Immature natural killer cell (primary cell): ENCODE measurements at places on chromosomes 4 and X.

- DNase-seq, result no peak
Observed at GRCh38 chrX:154655786-154656185, 2.4 kb upstream of the CTAG2 start.

GRCh38 chr4:122212880-122213279 lies 60.7 kb downstream of the BLTP1 start:
- DNase-seq, result peak; percentile 11

DNA sequence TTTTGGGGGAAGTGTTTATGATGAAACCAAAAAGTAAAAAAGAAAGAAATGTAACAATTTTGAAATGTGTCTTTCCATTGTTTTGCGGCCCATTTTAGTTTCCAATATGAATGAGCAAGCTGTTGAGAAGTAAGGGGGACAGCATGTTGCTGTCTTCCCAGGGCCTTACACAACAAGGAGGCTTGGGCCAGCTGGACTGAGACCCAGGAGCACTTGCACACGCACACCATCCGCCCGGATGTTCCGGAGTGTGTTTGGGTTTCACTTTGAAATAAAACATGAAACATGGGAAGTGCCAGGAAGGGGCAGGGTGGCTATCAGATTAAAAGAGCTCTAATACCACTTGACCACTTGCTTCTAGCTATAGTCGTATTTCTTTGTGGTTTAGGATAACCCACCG lies 144.4 kb downstream of the NHS start:
- DNase-seq, result no peak

GRCh38 chr4:69057620-69058409 lies 38.5 kb upstream of the UGT2B7 start:
- DNase-seq, result no peak

GRCh38 chr4:83605744-83606172 lies 69.8 kb downstream of the GPAT3 start:
- DNase-seq, result no peak

- DNase-seq, result no peak
Observed at GRCh38 chrX:14590216-14590615, 60.9 kb downstream of the GLRA2 start.

DNA sequence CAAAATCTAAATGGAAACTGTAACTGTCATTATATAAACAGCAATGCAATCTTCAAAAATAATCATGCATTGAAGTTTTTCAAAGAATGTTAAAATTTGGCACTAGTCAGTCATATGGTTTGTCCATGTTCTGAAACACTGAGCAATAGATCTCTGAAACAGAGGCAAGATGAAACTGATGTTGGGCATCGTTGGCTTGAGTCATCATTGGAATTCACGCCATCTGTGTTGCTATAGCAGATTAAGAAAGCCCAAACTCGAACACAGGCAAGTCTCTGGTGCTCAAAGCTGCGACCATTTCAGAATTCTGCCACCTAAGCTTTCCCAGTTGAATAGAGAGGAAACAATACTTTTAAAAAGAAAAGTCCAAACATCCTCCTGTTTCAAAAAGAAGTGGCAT lies 114.1 kb upstream of the PPARGC1A start:
- no peak for DNase-seq

- DNase-seq, result no peak
Observed at GRCh38 chrX:154018518-154019060, 1.1 kb downstream of the IRAK1 start.

DNA sequence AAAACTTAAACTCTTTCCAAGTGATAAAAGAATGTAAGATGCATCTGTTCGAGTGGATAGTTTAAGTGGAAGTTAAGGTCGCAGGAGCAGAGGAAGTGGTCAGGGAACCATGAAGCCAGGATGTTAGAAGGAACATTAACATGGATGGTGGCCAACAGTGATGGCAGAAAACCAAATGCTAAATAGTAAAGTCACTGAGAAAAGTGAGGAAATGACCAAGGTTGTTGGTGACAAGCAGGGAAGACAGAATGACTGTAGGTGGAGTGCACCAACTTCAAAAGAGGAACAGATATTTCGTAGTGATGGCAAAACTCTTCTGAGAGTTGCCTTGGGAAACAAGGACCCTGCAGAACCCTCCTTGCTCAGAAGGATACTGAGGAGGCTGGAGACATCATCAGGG lies 226.2 kb downstream of the PALLD start:
- DNase-seq, result no peak

DNA sequence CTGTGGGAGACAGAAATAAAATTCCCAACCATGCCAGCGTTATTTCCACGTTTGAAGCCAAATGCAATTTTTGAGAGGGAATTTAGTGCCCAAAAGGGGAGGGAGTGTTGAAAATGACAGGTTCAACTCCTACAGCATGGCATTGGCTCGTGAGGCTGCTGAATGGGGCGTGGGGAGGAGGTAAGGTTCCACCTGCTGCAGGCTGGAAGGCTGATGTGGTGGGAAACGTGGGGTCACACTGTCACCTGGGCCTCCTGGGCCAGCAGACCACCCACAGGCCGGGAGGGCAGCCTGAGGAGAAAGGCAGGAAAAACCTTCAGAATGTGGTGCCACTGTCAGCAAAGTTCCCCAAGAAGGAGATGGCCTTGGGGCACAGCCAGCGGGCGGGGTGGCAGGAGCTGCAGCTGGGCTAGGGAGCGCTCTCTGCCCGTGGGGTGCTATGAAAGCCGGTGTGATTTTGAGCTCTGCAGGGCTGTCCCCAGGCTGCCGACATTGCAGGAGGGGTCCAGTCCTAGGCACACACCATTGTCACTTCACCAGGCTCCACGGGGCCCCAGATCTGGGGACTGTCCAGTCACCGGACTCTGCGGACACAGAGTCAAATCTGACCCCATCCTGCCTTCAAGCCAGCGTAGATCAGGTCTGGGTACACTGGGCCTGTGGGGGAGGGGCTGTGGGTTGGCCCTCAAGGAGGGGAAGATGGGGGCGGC lies 19.6 kb downstream of the MSANTD1 start:
- DNase-seq, result no peak

- no peak for DNase-seq
Observed at GRCh38 chr4:79050541-79050880, 111.3 kb upstream of the PAQR3 start.

GRCh38 chr4:119040694-119041185 lies 94.9 kb upstream of the MYOZ2 start:
- no peak for DNase-seq

- no peak for DNase-seq
Observed at GRCh38 chr4:48189731-48190130, 55.7 kb upstream of the TXK start.

DNA sequence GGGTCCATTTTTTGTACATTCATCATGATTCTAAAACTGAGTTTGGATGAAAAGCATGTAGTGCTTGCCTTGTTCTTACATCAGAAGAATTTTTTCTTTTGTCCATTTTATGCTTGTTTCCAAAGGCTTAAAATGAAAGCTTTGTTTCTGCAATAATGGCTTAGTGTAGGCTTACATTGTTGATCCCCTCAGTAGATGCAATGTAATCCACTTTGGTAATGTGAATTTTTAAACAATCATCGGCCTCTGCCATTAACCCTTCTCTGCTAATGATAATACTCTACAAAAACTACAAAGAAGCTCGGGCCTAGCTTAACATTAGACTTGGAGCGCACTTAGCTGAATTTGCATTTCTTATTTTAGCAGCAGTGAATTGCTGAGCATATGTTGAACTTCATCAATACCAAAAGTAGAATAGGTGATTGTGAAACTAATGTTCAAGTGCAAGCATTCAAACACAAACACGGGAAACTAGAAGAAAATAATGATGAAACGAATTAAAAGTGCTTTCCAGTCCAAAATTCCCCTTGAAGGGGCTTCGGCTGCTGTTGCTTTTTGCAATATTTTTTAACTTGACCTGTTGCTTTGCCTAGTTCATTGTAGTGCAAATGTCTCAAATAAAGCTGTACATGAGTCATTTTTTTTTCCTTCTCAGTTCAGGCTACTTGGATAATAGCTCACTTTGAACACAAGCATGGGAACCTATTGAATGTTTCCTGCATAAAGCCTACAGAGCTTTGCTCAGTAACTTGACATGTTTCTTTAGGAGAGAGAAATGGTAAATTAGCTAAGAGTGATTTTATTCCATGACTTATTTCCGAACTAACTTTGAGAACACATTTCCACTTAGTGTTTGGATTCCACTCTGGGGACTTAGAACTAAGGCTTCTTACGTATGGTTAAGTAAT lies 66.5 kb downstream of the SLIT2 start:
- DNase-seq, result no peak

- no peak for DNase-seq
Observed at GRCh38 chr4:1871471-1872021, 353 bp downstream of the NSD2 start.
